ENCODE measurements at places on chromosomes 2 and 18.

DNA sequence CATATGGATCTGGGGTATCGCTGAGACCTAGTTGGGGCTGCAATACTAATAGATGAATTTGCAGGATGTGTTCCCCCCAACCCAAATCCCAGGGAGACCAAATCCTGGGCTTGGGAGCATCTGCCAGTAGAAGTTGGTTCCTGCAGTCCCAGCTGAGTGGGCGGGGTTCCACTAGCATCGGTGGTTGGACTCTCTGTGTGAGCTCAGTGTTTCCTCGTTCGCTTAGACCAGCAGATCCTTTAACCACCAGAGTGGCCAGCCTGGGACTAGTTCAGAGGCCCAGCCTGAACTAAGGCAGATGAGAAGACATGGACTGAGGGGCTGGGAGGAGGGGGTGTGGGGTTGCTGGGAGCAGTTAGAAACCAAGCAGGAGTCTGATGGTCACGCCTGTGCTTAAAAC lies 40.7 kb downstream of the PCARE start:
- no peak for DNase-seq

DNA sequence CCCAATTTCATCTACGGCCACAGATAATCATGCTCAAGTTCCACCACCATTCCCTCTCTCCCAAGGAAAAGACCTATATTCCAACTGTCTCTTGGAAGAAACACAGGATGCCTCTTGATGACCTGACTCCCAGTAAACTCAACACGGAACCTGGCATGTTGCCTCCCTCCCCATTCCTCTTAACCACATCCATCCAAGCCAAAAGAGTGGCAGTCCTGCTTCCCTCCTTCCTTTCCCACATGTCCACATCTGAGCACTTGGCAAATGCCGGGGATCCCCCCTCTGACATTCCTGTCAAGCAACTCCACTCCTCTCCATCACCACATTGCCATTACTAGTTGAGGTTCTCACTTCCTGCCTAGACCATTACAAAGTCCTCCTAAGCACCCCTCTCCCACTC lies 49.4 kb downstream of the PID1 start:
- peak; percentile 60 for DNase-seq

DNA sequence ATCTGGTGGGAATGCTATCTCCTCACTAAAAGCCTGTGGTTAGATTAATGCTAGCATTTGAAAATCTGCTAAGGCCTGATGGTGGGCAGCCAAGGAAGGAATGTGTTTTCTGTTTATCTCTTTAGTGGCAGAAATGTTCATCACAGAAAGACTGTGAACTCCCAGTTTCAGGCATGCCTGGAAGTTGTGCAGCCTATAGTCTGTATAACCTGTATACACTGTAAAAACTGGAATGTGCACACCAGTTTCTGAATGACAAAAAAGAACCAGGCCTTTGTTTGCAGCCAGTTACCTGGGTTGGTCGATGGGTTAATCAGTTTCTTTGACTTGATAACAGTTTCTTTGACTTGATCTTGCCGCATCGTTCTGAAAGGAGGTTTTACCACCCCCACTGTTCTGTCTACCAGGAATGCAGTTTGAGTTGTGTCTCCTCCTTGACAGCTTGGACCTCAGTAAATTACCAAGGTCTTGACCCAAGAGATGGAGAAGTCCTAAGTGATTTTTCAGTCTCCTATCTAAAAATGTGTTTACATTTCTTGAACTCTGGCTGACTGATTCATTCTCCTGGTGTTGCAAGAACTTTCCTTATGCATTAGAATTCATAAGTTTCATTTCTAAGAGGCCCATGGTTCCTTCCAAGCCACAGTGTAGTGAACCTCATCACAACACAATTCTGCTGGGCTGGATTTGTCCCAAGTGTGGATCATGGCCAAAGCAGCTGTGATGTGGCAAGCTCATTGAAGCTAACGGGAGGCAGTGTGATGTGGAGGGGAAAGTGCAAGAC lies 62.2 kb downstream of the KIAA2012 start:
- DNase-seq = peak; percentile 59

GRCh38 chr2:58700591-58700990 lies 459.5 kb upstream of the FANCL start:
- no peak for DNase-seq

GRCh38 chr2:71683666-71684065 lies 230.3 kb downstream of the DYSF start:
- no peak for DNase-seq

DNA sequence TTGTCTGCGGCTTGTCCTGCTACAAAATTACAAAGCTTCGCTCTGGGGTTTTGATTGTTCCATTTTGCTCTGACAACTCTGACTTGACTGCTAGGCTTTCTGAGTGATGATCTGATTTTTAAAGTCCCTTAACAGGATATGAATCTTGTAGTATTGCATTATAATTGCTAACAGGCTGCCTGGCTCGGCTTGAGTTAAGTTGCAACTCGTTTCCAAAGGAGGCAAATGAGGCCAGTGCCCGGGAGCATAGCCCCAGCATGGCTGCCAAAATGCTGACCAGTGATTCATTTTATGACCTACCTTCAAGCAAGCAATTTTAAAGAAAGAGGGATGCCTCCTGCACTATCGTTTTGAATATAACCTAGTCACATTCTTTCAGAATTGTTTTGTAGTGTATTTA lies 135.4 kb downstream of the COL6A3 start:
- no peak for DNase-seq

DNA sequence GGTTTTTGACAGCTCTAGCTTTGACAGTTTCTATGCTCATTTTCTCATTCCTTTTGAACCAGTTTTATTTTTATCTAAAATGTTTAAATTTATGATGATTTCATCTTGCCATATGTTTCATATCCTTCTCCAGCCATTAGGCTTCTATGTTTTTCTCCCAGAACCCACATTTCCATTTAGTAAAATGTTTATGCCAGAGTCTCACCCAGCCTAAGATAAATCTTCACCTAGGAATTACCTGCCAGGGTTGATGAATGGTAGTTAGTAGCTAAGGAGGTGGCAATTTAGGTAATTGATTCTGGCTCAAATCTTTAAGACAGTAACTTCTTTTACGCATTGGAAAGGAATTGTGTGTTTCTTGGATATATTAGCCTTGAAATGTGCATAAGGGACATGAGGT lies 83.6 kb downstream of the PRKRA start:
- no peak for DNase-seq

DNA sequence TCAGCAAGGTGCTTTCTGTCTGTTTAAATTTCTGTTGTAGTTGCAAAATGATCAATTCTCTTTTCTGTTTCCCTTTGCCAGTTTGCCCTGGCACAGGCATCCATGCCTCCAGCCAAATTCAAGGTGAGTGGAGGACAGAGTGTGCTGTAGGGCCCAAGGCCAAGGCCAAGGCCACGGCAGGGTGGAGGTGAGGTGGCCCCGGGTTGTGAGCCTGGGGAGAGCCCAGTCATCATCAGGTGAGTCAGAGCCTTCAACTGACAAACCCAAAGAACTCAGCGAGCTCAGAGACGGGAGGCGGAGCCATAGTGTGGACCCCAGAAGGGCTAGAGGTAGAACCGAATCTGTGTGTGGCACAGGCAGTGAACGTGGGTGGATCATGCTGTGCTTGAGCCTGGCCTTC lies 55.7 kb downstream of the BCL2L11 start:
- no peak for DNase-seq

GRCh38 chr2:213288913-213289700 lies 4.8 kb downstream of the SPAG16 start:
- DNase-seq = peak; percentile 21

DNA sequence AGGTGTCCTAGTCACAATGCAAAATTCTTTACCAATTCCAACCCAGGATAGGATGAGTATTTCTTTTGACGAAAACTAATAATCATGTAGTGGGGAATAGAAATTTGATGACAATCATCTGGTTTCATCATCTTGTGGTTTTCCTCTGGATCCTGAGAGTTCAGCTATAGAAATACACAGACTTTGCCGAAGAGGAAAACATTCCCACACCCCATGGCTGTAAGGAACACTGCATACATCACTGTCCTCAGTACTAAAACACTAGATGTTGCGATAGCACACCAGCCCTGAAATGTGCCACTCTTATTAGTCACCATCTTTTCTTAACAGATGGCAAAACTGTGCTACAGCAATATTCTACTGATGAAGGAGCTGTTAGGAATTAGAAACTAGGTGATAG lies 29.4 kb downstream of the CERKL start:
- peak; percentile 72 for DNase-seq

GRCh38 chr2:119487434-119488244 lies 36.6 kb downstream of the SCTR start:
- DNase-seq = no peak

- DNase-seq = peak; percentile 44
Observed at GRCh38 chr2:173720306-173720705, 244.9 kb downstream of the SP3 start.

- DNase-seq = no peak
Observed at GRCh38 chr2:40690525-40690924, 238.6 kb upstream of the SLC8A1 start.

GRCh38 chr2:196067088-196067382 lies 1.6 kb downstream of the DNAH7 start:
- no peak for DNase-seq

GRCh38 chr2:132670496-132671150 lies 618 bp upstream of the LYPD1 start:
- DNase-seq = peak; percentile 60

- DNase-seq = peak; percentile 48
Observed at GRCh38 chr2:105114551-105114950, 76.7 kb downstream of the MRPS9 start.

GRCh38 chr18:39521164-39521563 lies 1955.6 kb upstream of the CELF4 start:
- no peak for DNase-seq

DNA sequence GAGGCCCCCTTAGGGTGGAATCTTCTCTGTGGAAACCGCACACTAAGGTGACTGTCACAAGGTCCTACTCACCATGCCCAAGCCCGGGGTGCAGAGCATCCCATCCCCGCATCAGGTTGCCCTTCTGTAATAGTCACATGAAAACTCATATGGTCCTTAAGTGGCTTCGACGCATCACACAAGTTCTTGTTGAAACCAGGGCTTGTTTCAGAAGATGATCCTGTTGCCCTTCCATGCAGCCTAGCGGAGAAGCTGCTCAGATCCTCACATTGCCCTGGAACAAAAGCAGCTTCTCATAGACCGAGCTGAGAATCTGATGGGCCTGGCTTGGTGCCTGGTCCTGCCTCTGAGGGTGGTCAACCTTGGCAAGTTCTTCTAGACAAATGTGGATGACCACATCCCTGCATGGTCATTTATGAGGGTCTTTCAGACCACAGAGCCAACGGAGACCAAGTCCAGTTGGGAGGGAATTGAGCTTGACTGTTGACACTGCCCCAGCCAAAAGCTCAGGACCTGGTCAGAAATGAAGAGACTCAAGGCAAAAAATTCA lies 54.1 kb downstream of the PDCL3 start:
- DNase-seq = no peak

- DNase-seq = no peak
Observed at GRCh38 chr2:128362176-128362888, 43.7 kb upstream of the HS6ST1 start.

DNA sequence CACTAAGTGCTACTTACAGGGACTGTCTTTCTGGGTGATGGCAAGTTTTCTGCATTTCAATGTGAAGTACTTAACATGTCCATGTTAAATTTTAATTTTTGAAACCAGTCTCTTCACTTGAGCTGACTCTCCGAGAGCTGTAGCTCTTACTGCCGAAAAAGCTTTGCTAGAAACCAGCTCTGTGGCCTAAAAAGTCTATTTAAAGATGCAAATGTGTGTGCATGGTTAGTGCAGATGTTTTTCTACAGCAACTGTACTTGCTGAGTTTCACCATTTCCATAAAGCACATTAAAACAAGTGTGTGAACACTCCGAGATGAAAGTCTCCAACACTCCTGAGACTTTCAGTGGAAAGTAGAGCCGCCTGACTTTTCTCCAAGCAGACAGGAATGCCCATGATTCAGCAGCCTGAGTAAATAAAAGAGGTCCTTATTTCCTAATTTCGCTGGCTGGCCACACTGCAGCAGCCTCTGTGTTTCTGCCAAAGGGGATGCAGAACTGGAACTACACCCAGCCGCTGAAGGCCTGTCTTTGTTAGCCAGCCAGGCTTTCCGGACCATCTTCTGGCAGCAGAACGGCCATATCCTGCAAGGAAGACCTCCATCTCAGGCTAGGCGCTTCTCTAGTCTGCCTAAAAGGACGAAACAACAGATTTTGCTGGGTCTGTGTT lies 121.2 kb downstream of the ZNF521 start:
- peak; percentile 78 for DNase-seq

- no peak for DNase-seq
Observed at GRCh38 chr18:1652018-1652417, 747.3 kb downstream of the ADCYAP1 start.

DNA sequence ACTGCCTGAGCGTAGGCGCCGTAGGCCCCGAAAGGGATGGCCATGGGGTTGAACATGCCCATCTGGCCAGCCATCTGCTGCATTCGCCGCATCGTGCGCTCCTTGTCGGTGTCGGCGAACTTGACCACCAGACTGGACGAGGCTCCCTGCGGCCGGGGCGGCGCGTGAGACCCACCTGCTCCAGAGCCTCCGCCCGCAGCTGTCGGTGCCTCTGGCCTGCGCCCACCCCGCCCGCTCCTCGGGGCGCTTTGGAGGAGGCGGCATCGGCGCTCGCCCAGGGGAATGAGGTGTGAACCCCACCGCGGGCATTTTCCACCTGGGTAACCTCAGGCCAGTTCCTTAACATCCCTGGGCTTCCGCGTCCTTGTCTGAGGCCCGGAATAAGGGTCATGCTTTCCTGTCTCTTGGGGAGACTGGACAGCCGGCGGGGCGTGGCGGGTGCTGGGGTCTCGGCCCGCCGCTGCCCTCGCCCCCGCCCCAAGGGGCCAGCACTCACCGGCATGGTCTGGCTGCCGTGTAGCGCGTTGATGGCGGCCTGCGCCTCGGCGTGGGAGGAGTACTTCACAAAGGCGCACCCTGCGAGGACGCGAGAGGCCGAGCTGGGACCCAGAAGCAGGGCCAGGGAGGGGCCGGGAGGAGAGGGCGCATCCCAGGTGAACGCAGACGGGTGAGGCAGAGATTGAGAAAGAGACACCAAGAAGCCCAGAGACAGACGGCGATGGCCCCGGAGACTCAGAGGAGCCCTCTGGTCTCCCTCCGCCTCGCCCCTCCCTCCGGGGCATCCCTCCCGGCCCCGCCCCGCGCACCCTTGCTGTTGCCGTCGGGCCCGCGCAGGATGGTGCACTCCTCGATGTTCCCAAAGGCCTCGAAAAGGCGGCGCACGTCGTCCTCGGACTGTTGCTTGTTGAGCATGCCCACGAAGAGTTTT lies 291.0 kb downstream of the CELF4 start:
- DNase-seq = no peak

- no peak for DNase-seq
Observed at GRCh38 chr2:177129610-177130009, 83.0 kb upstream of the HNRNPA3 start.

- no peak for DNase-seq
Observed at GRCh38 chr2:46422717-46423394, 56.5 kb upstream of the TMEM247 start.

GRCh38 chr2:193627187-193627926 lies 1432.6 kb upstream of the TMEFF2 start:
- no peak for DNase-seq

DNA sequence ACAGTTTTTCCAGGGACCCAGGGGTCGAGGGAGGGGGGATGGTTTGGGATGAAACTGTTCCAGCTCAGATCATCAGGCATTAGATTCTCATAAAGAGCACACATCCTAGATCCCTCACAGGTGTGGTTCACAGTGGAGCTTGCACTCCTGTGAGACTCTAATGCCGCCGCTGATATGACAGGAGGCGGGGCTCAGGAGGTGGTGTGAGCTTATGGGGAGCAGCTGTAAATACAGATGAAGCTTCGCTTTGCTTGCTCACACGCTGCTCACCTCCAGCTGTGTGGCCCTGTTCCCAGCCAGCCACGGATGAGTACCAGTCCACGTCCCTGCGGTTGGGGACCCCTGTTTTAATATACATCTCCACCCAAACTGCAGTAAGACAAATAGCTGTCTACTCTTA lies 204.2 kb downstream of the AGAP1 start:
- DNase-seq = no peak
